ENCODE measurements at places on chromosomes 5 and 9.
A peak's percentile ranks its signal among the peaks of the same experiment; 100 is the strongest.

- DNase-seq: peak; percentile 97
Measured at GRCh38 chr5:82165740-82166530, 112.2 kb downstream of the RPS23 start.

DNA sequence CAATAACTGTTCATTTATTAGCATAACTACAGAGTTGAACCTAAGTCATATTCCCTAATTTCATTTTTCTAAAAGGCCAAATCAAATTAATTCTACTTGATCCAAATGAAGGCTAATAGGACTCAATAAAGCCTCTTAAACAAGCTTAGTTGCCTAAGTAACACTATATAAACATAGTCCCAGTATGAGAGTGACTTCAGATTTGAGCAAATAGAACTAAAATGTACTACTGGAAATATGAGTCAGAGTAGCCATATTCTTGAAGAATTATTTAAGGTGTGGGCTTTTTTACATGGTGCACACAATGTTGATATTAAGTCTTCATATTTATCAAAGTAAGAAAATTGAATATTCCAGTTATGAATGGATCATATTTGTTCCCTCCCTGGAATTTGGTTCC is 872.3 kb downstream of the MAT2B start:
- no peak for DNase-seq

DNA sequence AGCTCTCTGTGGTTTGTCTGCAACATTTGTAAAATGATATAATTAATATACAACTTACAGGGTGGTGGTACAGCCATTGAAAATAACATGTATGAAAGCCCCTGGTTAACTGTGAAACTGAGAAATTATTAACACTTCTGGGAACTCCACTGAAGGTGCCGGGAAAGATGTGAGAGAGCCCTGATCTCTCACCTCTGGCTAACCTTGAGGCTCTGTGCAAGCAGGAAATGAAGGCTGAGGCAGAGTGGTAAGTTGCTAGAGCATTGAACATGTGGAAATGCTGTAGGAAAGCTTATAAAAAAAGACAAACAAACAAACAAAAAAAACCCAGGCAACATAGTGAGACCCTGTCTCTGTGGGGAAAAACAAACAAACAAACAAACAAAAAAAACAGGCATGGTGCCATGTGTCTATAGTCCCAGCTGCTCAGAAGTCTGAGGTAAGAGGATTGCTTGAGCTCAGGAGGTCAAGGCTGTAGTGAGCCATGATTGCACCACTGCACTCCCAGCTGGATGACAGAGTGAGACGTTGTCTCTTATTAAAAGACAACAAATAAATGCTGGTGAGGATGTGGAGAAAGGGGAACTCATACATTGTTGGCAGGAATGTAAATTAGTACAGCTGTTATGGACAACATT is 7.5 kb downstream of the CATSPER3 start:
- peak; percentile 28 for DNase-seq

- DNase-seq: no peak
Measured at GRCh38 chr5:83973925-83974815, 253.5 kb upstream of the HAPLN1 start.

GRCh38 chr5:52794519-52794918 is 6.8 kb downstream of the ITGA1 start:
- no peak for DNase-seq

- no peak for DNase-seq
Measured at GRCh38 chr9:118418887-118419565, 714.8 kb downstream of the TLR4 start.

GRCh38 chr5:177409043-177409801 is at the start of gene F12:
TSS of gene F12 (minus strand) at chr5:177409564. CDS start at chr5:177409527, 37 bp downstream.
- no peak for DNase-seq

DNA sequence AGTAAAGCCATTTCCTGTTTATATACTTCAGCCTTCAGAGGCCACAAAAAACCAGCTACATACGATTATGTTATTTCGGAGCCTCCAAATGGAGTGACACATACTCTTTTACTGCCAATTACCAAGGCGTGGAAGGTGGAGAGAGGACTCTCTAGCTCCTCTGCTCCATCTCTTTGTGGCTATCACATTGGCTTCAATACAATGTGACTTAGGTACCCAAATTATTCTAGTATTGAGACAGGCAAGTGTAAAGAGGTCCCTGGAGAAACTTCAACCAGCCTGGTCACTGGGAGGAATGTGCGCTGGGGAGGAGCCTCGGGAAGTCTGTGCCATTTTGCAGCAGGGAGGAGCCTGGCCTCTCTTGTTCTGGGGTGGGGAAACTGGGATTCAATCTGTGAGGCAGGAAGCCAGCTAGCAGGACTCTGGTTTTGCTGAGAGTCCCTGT is 85.8 kb upstream of the TAS2R1 start:
- peak; percentile 41 for DNase-seq

GRCh38 chr9:93120846-93121315 is 13.2 kb downstream of the NINJ1 start:
- DNase-seq: no peak

DNA sequence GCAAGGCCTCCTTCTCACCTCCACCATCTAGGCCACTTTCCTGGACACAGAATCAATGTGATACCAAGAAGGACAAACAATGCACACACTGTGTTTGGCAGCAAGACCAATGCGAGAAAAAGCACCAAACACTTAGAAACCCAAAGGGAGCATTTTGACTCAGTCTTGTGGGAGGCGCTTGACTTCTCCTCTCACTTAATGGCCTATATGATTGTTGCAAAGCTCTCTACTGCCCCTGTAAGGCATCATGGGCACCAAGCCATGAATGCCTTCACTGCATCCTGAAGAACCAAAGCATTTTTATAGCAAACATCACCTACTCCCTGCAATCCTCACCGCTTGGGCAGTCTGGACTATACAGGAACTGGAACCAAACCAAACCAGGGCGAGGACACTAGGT is 57.5 kb downstream of the CDH6 start:
- no peak for DNase-seq

DNA sequence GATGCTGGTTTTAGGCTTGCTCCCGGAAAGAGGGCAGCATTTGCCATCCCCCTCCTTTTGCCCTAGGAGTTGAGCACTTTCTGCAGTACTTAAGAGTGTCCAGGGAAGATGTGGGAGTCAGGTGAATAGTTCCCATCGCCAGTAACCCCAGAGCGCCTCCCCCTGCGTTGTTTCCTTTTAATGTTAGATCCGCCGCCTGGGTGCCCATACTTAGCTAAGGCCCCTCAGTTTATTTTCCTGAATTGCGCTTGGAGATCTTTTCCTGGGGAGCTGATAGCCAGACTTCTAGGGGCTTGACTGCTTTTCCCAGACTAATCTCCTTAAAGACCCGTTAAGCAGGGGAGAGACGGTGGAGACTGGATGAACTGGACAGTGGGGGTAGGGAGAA is 377 bp upstream of the PCDHAC2 start:
- DNase-seq: no peak

DNA sequence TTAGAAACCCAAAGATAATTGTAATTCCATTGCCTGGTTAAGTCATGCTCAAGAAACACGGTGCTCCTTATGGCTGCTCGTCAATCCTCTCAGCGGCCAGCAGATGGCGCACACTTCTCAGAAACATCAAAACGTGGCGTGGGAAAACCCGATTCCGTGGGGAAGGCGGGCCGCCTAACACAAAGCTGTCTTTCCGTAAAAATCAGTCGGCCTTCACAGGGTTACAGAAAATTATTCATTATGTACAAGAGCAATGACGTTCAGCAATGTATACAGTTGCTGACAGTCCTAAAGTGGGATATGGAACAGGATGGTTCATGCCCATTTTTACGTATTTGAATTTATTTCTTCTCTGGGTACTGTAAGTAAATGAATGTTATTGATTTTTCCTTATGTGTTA is 83.5 kb downstream of the PDE4D start:
- DNase-seq: peak; percentile 85
